ENCODE measurements at places on chromosomes 6 and 20.
A peak's percentile ranks its signal among the peaks of the same experiment; 100 is the strongest.

GRCh38 chr6:50925548-50925947 lies 106.9 kb downstream of the TFAP2B start:
- H3K27ac ChIP-seq, result no peak overlapping the region
- DNase-seq, result no peak
- no peak overlapping the region for H3K4me3 ChIP-seq
- no peaks in the 10 kb centered on the region for H3K4me1 ChIP-seq
- no peaks in the 10 kb centered on the region for H3K36me3 ChIP-seq

DNA sequence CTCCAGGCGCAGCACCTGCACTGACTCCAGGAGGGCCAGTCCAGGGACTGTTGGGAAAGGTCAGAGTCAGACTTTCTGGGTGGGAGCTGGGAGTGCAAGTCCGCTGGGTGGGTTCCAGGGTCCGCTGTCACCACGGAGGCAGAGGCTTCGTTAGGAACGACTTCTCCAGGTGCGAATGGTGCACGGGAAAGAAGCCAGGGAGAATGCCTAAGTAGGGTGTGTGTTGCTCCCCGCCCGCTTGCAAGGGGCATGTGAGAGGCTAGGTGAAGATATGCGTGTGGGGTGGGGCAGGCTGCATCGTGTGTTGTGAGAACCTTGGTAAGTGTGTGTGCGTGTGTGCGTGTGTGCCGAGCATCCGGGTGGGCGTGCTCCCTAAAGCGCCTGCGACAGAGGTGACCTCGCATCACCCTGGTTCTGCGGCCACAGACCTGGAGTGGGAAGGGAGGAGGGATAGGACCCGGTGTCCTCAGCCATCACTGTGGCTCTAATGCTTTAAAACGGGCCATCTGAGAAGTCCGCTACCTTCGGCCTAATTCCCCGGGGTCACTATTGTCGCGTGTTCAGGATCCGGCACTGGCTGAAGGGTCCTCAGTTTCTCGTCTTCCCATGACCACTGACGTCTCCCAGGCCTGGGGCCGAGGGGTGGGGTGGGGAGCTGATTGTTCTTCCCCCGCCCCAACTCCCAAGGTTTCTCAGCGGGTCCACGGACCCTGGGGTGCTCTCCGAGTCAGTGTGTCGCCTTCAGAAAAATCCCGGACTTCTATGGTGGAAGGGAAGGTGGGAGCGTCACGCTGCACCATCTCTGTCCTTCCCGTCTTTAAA lies 6.1 kb downstream of the SLC32A1 start:
- H3K4me1 ChIP-seq, result peaks cover 7% of the 10 kb centered on the region
- DNase-seq, result no peak
- no peaks in the 10 kb centered on the region for H3K36me3 ChIP-seq
- H3K27ac ChIP-seq, result no peak overlapping the region
- H3K27me3 ChIP-seq, result no peaks in the 10 kb centered on the region

- no peak overlapping the region for H3K4me3 ChIP-seq
- no peaks in the 10 kb centered on the region for H3K36me3 ChIP-seq
- H3K27ac ChIP-seq, result no peak overlapping the region
- no peak for DNase-seq
- H3K27me3 ChIP-seq, result no peaks in the 10 kb centered on the region
Measured at GRCh38 chr6:133877116-133877515, 11.8 kb upstream of the TCF21 start.

DNA sequence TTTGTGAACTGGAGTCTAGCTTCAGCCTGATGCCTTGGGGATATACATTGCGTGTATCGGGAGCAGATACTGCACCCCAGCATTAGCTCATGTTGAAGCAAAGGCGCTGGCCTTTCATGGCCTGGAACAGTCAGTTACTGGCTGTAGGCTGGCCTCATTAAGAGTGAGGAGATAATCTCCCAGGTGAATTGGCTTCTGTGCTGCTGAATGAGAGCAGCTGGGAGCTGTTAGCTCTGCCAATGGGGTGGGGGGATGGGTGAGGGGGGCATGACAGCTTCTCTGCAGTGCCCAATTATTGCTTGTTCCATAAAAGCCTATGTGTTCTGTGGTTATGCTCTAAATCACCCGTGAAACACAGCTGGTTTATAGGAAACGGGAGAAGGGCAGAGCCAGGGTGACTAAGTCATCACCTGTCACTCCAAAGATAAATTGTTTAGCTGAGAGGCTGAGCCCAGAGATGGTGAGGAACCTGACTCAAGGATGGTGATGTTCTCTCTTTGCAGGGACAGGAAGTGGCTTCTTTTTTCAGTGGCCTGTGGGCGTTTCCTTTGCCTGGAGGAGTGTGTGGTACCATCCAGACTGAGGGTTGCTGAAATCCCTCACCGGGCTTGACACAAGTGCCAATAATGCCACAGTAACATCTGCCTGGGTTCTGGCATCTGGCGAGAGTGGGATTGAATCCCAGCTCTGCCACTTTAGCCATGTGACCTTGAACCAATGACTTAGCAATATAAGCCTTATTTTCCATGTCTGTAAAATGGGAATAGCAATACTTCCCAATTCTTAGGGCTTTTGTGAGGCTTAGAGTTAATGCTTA lies 170.8 kb downstream of the BCAS1 start:
- H3K4me1 ChIP-seq, result peaks cover 15% of the 10 kb centered on the region
- no peak for DNase-seq
- H3K27me3 ChIP-seq, result no peaks in the 10 kb centered on the region
- peak overlapping the region; percentile 76 for H3K27ac ChIP-seq

- no peaks in the 10 kb centered on the region for H3K27me3 ChIP-seq
- no peaks in the 10 kb centered on the region for H3K36me3 ChIP-seq
- H3K4me3 ChIP-seq, result no peak overlapping the region
- H3K4me1 ChIP-seq, result no peaks in the 10 kb centered on the region
- H3K27ac ChIP-seq, result no peak overlapping the region
Measured at GRCh38 chr20:4341804-4342485, 326.6 kb upstream of the RNF24 start.

GRCh38 chr6:113281014-113281413 lies 576.1 kb upstream of the MARCKS start:
- no peaks in the 10 kb centered on the region for H3K36me3 ChIP-seq
- H3K4me3 ChIP-seq, result no peak overlapping the region
- no peak for DNase-seq
- H3K27me3 ChIP-seq, result no peaks in the 10 kb centered on the region

- DNase-seq, result no peak
- H3K27ac ChIP-seq, result no peak overlapping the region
- H3K4me3 ChIP-seq, result no peak overlapping the region
- no peaks in the 10 kb centered on the region for H3K27me3 ChIP-seq
Measured at GRCh38 chr20:57804470-57805250, 94.8 kb upstream of the PMEPA1 start.
